SJCRH30 (cell line): ENCODE measurements at places on chromosomes 3 and 15. TPM values are rescaled to one million over a fixed set of nuclear protein-coding genes. Genes with fewer than 3 reads are reported as not detected.

The MAP1A gene
- 10.1 and 10.3 TPM in 2 replicates for total RNA-seq

DNA sequence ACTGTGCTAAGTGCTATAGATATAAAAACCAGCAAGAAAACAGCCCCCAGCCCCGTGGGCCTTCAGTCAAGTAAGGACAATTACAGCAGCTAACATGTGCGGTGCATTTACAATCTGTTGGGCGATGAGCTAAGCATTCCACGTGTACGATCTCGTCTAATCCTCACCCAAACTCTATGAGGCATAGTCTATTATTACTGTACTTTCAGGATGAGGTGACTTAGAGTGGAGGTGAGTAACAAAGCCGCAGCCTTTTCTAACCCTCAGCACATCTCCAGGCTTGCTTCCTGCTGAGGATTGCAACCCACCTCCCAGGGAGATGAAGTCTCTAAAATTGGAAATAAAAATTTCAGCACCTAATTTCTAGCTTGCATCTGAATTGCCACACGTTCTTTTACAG is 53.2 kb upstream of the MCF2L2 start:
- no peak for DNase-seq

GRCh38 chr3:171417813-171418212 is 42.4 kb downstream of the TNIK start:
- no peak for DNase-seq

- no peak for DNase-seq
Observed at GRCh38 chr3:17640466-17640865, 102.0 kb downstream of the TBC1D5 start.

- no peak for DNase-seq
Observed at GRCh38 chr3:87691109-87691508, 367.7 kb downstream of the CGGBP1 start.

- DNase-seq = no peak
Observed at GRCh38 chr15:36106640-36107335, 472.6 kb upstream of the CDIN1 start.

GRCh38 chr3:193129607-193130006 is 111.4 kb upstream of the PLAAT1 start:
- DNase-seq = no peak
